ENCODE measurements at places on chromosomes 13 and 19.

DNA sequence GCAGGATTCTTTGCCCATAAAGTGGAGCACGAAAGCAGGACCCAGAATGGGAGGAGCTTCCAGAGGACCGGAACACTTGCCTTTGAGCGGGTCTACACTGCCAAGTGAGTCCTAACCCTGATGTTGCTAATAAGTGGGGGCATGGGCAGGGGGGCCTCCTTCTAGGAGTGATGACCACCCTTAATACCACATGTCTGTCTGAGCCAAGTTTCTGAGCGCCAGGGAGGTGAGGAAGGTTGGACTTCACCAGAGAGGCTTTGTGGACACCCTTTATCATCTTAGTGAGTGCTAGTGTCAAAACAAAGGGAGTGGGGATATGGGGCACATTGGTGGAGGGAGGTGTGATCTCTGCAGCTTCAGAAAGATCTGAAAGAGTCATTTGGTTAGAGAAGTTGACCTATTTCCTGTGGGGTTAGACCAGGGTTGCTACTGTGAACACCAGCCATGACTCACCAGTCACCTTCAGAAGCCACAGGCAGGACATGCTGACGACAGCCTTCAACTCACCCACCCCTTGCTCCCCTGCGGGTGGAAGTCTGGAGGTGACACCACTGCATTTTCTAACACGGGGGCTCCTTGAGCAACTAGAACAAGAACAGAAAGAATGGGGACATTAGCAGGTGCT lies 8.8 kb downstream of the ALOX5AP start:
- no peak for DNase-seq

DNA sequence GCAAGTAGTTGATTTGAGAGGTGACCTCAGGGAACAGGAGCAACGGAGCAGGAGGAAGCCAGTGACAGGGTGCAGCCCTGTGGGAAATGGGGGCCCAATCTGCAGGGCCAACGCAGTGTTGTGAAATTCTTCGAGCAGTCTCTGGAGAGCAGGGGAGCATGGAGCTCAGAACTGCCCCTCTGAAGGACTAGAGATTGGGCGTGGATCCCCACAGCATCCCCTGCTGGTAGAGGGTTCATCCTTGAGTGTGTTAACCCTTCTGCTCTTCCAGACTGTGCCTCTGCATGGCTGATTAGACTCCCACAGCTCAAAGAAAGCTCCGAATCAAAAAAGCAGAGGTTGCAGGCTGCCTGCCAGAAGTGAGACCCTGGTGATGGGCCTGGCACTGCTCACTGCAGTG lies 77.9 kb upstream of the UQCRFS1 start:
- no peak for DNase-seq

GRCh38 chr19:4233282-4233853 lies 4.0 kb downstream of the EBI3 start:
- DNase-seq: peak; percentile 67

DNA sequence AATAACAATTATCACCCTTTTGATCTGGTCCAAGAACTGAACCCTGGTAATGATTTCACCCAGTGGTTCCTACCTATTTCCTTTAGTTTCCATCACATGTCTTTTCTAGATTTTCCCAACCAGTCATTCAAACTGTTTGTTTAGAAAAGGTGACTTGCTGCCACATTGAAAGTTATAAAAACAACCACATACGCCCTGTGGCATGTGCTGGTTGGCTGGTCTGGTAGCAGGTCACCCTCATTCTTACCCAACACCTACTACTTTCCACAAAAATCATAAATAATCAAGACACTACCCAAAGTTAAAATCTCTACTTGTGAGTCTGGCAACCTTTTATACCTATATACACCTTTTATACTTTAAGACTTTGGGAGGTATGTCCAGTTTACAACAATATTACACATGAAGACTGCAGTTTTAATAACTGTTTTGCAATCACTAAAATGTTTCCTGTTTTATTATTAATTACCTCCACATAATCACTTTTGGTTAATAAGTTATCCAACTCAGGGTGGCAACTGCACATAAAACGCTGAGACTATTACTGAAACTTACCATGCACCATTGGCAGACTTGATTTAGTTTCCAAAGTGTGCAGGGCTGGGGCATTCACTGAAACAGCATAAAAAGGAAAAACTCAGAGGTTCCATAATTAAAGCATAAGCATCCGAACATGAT lies 38.9 kb downstream of the DZIP1 start:
- DNase-seq: no peak

DNA sequence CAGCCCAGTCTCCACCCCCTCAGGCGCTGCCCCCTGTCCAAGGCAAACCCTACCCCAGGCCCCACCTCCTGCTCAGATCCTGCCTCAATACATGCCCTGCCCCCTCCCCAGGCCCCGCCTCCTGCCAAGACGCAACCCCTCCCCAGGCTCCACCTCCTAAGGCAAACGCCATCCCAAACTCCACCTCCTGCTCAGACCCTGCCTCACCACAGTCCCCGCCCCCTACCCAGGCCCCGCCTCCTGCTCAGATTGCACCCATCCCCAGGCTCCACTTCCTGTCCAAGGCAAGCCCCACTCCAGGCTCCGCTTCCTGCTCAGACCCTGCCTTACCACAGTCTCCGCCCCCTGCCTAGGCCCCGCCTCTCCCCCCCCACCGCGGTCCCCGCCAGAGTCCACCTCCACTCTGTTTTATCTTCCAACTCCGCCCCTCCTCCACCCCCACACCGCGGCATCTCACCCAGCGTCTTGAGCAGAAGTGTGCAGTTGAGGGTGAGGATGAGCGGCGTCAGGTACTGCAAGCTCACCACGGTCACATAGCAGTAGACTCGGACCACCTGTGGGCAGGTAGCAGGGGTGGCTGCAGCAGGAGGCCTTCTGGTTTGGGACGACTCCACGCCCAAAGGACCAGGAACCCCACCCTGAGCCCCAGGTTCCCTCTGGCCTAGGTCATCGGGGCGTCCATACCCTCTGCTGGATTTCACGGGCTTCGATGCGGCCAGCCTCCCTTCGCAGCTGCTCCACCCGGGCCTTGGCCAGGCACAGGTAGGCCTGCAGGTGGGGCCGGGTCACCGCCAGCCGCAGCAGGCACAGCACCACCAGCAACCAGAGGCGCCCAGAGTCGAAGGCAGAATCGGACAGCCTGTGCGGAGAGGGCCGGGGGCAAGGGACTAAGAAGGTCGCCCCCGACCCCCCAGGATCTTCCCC lies 17.7 kb downstream of the TMEM161A start:
- DNase-seq: peak; percentile 98

DNA sequence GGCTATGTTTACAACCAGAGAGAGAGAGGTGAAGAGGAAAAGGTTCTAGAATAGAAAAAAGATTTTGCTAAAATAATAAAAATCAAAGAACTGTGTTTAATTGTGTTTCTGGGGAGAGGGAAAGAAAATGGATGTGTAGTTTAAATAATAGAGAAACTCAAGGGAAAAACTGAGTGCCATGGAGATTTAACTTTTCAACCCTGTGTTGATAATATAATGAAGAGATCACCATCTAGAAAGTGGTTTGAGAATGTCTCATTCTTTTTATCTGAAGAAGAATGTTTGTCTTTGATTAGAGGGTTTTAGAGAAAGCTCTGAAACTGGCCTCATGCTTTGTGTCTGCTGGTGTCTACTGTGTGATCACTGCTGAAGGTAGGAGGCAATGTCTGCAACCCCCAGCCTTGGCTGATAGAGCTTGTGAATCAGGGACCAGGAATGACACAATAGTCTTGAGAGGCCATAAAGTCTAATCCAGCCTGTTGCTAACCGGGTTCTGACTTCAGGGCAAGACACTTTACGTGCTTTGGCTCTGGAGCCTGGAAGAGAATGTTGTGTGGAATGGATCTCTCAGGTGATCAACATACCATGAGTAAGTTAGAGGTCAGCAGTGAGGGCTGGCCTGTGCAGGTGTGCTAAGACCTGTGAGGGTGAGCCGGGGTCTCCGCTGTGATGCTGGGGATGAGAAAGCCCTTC lies 5.4 kb downstream of the COL4A2 start:
- DNase-seq: no peak

- no peak for DNase-seq
These were observed 32.6 kb downstream of the ZNF846 start for GRCh38 chr19:9735986-9736385.

DNA sequence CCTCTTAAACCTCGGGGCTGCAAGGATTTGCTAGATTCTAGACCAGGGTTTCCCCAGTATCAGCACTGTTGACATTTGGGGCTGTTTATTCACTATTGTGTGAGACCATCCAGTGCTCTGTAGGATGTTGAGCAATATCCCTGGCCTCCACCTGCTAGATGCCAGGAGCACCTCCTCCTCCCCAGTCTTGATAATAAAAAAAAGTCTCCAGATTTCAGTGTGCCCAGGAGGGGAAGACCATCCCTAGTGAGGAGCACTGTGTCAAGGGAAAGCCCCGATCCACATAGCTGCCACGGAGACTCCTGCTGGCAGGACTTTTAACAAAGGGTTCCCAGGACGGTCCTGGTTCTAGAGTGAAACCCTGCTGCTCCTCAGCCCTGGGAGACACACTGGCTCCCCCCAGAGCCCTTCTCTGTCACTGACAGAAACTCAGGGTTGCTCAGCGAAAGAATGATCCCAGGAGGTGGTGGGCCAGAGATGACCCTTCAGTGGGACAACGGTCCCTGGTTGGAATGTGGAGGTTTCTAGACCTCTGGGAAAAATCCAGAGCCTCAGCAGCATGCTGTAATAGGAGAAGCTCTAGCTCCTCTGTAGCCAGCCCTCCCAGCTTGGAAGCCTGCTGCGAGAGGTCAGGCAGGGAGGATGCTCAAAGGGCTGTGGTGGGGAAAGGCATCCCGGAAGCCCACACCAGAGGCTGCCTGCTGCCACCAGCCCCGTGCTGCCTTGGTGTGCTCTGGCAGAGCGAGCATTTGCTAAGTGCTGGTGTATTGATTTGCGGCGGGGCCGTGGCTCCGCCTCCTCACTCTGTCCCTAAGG lies 20.3 kb downstream of the LYL1 start:
- DNase-seq: peak; percentile 41

DNA sequence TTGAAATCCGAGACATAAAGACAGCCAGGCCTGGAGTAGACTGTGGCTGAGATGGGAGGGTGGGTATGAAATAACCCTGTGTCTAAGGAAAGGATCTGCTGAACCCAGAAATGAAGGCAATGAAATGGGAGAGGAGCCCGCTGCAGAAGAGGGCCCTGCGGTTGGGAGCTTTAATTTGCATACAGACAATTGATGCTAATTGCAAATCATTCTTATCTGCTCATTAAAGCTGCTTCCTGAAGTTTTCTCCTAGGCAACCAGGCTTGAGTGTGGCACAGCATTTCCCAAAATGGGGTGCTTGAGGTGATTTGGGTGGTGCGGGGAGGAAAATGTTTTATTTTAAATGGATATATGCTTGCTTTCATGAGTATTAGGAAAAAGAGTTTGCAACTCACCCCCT lies 55.4 kb downstream of the DPF1 start:
- DNase-seq: peak; percentile 16

DNA sequence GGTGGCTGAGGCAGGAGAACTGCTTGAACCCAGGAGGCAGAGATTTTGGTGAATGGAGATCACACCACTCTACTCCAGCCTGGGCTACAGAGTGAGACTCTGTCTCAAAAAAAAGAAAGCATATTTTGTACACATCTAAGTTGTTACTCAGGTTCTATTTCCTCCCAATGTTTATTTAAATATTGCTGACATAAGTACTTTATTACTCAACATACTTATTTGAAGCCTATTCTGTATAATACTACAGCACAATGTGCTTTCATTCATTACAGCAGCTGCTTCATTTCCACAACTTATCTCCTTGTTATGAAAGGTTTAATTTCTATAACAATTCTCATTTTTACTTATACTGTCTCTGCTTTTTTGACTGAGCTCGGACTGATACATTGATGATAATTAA lies 495.7 kb downstream of the SLITRK1 start:
- DNase-seq: no peak

- DNase-seq: peak; percentile 55
These were observed 515.3 kb downstream of the PCDH9 start for GRCh38 chr13:66714795-66715194.

- DNase-seq: no peak
These were observed 309.1 kb downstream of the KLF5 start for GRCh38 chr13:73367886-73368285.

DNA sequence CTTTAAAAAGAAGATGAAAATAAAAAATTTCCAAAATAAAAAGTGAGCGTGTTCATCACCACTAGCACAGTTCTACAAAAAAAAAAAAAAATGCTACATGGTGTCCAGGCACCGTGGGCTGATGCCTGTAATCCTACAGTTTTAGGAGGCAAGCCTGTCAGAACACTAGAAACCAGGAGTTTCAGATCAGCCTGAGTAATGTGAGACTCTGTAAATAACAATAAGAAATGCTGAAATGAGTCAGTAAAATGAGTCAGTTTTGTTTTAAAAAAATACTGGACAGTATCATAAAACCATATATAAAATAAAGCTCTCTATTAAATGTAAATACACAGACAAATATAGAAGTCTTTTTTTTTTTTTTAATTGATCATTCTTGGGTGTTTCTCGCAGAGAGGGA lies 30.0 kb downstream of the ZNF91 start:
- no peak for DNase-seq

DNA sequence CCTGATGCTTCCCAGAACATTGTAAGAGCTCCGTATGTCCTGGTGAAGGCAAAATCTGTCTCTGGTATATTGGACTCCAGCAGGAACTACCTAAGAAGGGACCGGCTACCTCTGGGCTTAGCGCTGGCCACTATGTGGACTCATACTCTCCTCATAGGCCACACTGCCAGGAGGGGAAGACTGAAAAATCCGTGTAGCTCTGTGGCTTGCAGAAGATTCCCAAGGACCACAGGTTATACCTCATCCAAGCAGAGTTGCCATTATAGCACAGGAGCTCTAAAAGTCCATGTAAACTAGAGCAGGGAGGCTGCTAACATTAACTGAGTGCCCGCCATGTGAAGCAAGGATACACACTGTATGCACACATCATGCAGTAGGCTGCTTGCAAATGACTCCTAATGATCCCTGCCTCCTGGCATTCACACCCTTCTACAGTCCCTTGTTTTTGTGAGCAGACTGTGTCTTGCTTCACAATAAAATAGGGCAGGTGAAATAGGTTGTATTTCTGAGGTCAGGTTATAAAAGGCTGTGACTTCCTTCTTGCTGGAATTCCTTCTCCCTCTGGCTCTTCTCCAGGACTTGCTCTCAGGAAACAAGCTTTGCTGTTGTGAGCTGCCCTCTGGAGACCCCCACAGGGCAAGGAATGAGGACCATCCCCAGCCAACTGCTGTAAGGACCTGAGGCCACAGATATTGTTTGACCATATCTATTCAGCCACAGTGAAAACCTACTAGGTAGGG lies 192.6 kb upstream of the UBL3 start:
- no peak for DNase-seq

GRCh38 chr13:37919329-37919880 lies 49.8 kb upstream of the TRPC4 start:
- no peak for DNase-seq

DNA sequence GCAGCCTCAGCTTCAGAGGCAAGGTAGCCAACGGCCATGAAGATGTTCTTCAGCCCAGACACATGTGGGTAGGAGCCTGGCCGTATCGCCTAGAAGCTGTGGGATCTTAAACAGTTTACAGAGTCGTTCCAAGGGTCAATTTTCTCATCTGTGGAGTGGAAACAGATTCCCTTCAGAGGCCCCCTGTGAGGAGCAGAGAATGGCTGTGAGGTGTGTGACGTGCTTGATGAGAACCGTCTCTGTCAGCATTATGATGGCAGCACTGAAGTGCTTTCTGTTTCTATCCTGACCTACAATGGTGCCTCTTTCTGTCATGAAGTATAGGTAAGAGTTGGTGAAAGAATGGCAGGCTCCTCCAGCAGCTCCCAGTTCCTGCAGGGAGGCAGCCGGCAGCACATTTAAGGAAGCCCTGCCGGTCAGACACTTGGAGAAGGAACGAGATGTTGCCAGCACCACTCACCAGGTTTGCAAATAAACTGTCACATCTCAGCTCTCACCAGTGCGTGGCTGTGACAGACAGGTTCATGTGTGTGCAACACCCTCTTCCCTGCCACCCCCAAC lies 277.3 kb downstream of the FOXO1 start:
- DNase-seq: no peak

GRCh38 chr19:40639638-40639982 lies 38.4 kb downstream of the LTBP4 start:
- DNase-seq: no peak
